ENCODE measurements at places on chromosomes 5 and 9.

- no peak for DNase-seq
Observed at GRCh38 chr9:72333197-72333596, 31.8 kb downstream of the ZFAND5 start.

DNA sequence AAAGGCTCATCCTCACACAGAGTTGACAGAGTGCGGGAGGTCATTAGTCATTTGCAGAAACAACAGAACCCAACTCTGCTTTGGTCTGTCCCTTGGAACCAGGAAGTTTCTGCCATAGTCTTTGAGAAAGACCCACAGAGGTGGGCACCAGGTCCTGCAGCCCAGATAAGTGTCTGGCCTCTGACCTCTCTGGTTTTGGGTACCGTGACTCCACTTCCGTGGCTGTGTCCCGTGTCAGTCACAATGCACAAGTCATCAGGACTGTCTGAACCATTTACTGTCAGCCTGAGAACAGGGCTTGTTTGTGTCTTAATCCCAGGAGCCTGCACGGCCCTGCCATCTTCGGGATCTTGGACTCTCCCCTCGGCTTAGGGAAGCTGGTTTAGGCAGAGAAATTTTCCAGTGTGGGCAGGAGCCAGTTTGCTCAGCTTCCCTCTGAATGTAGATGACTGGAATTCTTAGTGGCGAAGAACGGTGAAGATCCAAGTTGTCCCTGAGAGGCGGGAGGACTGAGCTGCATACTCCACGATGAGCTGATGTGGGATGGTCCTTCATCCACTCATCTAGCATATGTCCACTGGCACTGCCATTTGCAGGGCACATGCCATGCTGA, 11.9 kb downstream of the GSN start:
- DNase-seq: no peak

DNA sequence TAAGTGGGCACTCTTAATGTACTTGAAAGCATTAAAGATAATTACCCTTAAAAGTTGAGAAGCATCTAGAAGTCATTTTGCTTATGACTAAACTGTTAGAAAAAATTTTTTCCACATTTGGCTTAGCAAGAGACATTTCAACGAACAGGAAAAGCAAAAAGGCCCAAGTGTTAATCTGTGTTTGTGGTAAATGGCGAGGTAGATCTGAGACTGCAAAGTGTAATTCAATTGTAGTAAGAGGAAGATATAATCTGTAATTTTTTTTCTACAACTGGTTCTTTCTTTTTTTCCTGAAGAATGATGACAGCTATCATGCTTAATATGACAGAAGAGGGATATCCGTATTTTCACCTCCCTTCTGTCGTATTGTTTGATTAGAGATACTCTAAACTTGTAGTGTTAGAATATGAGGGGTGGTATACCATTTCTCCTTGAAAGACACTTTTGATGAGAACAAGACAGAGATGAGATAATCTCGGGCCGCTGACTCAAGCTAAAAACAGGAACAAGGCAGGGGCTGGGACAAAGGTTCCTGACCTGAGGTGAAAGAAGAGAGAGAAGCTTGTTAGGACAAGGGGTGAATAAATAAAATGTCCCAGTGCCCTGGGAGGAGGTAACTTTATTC, 459.3 kb upstream of the ZNF608 start:
- no peak for DNase-seq

- no peak for DNase-seq
Observed at GRCh38 chr9:114364134-114365041, 23.4 kb downstream of the AKNA start.

DNA sequence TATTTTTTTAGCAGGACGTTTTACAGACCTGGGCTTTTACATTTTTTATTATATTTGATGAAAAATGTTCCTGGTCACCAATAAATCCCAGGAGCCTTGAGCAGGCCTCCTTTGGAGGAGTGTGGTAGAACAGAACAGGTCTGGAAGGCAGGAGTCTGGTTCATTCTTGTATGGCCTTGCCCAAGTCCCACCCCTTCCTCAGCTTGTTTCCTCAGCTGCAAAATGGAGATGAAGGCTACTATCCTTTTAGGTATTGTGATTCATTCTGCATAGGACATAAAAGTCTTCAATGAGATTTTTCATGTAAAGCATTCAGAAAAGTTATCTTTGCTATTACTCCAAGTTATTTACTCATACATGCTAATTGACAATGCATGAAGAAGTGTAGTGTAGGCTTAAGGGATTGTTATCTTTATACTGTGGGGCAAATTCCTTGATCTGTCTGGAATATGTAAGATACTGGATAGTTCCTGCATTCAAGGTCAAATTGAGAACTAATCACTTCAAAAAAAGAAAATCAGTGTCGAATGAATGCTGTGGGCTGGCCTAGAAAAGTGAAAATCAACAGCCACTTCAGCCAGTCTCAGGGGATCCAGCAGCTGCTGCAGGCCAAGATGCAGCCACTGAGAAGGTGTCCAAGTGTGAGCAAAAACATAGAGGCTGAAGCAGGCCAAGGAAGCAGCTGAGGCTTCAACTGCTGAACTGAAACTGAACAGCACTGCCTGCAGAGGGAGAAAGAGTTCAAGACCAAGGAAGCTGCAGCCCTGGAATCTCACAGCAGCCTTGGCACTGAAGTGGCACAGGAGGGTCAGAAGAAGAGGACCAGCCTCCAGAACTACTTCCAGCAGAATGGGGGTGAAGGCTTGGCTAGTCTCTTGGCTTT, 15.5 kb upstream of the SLC36A3 start:
- DNase-seq: no peak

DNA sequence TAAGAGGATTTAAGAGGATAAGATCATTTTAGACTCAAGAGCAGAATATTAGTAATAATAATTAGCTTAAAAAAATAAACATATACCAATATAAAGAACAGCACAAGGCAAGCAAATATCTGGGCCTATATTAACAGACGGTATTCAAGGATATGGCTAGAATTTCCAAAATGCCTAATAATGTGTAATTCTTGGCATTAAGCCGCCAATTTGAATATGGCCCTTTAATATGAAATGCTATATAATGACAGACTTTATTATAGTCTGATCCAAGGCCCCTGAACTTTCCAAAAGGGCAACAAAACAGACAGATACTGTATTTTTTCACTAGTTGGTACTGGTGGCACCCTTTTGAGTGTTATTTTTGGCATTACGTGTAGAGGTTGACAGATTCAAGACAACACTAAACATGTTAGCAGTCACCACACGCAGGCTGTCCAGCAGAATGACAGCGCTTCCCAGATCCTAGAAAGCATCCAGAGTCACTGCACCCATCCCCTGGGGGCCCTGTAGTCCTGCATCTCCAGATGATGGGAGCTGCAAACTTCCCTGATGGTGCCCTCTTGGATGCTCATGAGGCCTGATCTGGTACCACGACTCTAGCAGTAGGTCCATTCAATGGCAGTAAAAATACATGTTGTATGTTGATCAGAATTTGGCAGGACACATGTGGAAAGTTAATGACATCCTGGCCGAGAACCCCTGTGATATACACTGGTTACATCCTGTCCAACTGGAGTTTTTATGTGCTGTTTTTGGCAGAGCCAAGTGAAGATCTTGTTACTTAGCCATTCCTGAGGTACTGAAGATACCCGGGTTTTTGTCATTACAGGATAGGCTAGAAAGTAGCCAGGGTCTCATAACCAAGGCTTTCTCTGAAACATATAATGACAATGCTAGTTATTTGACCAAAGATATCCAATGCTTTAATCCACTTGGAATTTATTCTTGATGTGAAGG, 1.7 kb upstream of the ABL1 start:
- DNase-seq: no peak

DNA sequence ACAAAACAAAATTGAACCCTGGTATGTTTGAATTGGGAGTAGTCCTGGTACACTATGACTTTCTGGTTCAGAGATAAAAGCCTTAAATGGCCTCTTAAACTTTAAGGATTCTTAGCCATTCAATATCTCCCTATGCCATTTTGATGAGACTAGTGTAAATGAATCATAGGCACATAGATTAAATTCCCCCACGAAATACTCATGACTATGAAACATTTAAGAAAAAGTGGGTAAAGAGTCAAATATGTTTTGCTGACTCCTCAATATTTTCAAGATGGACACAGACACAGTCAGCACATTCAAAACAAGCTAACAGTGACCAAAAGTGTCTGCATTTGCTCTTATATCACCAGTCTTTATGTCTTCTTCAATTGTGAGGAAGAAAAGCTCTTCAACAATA, 278.3 kb downstream of the PDE4D start:
- no peak for DNase-seq

GRCh38 chr9:127263237-127263636, 1.3 kb upstream of the GARNL3 start:
- DNase-seq: no peak

DNA sequence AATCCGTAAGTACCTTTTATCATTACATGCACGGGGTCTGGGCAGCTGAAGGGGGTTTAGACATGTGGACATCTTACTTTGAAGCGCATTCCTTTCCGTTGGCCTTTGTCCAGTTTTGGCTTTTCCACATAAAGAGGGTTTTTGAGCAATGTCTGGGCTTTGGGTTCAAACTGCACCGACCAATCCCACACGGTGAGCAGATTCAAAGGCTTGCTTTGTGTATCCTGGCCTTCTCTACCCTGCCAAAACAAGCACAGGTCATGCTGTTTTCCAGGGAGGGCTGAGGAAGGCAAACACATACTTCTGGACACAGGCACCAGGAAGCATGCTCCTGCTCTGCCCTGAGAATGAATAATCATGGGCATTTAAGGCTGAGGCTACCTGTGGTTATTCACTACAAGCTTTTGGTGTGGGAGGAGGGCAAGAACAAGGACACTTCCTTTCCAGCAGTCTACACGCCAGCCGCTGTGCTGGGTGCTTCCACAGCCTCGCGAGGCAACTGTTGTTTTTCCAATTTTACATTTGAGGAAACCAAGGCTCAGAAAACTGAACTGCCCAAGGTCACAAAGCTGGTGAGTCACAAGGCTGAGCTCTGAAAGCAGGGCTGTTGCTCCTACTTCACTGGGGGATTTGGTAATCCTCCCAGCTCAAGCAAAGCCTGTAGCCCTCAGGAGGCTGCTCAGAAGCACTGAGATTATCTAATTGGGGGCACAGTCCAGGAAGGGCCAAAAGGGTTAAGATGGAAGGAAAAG, 59.8 kb upstream of the GOLPH3 start:
- no peak for DNase-seq
